ENCODE measurements at places on chromosomes 1 and 21. TPM values are rescaled to one million over a fixed set of nuclear protein-coding genes. Genes with fewer than 3 reads are reported as not detected.

The RIIAD1 gene
- polyA plus RNA-seq, result 13.5 TPM

The APCS gene
- polyA plus RNA-seq, result 0.06 TPM

The ETNK2 gene
- 34.3 TPM for polyA plus RNA-seq

The CCT8 gene
- 213 TPM for polyA plus RNA-seq

The OVAAL gene
- not detected for polyA plus RNA-seq

The CCDC190 gene
- 0.07 TPM for polyA plus RNA-seq

The IGSF9 gene
- polyA plus RNA-seq, result 107 TPM

The OLFM3 gene
- polyA plus RNA-seq, result 27.4 TPM

The PLPP3 gene
- polyA plus RNA-seq, result 74.8 TPM

The SELENBP1 gene
- polyA plus RNA-seq, result 97.9 TPM

The OPRD1 gene
- polyA plus RNA-seq, result 1.5 TPM

The UTP25 gene
- polyA plus RNA-seq, result 8.4 TPM

DNA sequence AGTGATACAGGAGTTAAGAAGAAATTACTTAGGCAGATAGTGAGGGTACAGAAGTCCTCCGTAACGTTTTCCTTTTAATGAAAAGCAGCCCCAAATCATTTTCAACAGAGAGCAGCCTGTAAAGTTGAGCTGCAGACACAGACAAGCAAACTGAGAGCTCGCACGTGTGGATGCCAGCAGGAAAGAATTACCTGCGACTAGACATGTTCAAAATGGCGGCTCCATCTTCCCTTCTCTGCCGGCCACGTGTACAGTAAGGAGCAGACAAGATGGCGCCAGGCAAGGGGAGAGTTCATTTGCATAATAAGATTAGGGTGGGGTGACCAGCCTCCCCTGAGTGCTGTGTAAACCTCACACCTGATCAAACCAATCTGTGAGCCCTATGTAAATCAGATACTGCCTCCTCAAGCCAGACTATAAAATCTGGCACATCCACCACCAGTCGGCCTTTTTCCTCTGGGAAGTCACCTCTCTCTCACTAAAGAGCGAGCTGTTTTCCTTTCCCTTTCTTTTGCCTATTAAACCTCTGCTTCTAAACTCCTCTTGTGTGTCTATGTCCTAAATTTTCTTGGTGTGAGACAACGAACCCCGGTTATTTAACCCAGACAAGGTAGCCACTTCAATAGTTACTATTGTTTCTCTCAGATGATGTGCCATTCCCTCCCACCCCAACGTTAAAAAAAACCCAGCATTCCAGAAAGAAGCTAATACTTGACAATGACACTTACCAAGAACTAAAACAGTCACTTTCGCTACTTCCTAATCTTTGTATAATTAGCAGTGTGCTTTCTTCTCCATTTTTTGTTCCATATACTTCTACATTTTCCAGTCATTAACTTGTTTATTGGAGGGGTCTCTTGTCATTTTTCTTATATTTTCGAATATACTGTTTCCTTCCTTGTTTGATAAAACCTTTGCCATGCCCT is 27.4 kb downstream of the DUSP10 start:
- DNase-seq, result no peak

- DNase-seq, result no peak
Measured at GRCh38 chr1:150874455-150875196, 1.8 kb downstream of the ARNT start.

DNA sequence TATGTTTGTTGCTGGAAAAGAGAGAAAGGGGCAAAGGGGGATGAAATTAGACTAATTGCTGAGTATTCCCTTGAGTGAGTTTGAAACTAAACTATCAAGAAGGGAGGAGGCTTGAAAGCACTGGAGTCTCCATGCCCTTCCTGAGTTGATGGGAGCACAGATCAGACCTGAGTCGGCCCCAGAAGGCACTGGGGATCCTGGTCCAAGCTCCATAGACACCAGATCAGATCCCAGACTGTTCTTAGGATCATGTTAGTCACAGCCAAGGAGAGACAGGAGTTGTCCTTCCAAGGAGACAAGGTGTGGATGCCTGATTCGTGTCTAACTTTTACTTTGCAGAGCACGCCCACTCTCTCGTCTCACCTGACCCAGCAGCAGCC is 152.3 kb downstream of the NR5A2 start:
- DNase-seq, result no peak

DNA sequence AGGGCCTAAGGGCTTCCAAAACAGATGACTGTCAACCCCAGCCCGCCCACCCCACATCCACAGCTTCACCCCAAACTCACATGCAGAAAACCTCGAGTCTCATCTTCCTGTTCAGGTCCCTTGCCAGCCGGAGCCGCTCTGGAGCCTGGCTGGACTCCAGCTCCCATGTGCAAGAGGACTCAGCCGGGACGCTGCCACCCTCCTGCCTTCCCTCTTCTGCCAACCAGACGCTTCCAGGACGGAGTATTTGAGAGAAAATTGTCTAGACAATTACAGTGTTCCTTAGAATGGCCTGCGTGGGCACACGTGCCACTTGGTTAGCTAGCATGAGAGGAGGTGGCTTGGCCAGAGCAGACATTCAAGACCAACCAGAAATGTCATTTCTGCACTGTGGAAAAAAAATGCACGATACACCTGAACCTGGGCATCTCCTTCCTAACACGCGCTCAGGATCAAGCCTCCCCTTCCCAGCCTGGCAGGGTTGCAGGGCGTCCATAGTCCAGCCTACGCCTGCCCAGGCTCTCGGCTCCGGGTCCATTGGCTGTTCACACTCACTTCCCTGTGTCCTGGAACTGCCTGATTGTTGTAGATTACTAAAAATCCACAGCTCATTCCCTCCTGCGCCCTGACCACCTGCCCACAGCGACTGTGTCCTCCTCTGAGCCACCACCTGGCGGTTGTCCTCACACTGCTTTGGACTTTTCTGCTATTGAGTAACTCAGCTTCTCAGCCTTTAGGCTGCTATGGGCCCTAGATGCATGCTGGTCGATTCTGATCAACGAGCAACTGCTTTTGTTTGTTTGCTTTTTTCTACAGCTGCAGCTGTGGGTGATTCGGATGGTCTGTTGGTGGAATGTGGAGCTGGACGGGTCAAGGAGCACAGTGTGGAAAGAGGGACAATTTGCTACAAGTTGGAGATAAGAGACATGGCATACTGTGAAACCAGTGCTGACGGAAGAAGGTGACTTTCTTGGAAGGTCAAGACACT is at the start of gene CLDN14:
TSS of gene CLDN14 (minus strand) at position 708 of the 988 bp plus-strand sequence. CDS start 18,427 bp downstream, outside the sequence.
- no peak for DNase-seq

DNA sequence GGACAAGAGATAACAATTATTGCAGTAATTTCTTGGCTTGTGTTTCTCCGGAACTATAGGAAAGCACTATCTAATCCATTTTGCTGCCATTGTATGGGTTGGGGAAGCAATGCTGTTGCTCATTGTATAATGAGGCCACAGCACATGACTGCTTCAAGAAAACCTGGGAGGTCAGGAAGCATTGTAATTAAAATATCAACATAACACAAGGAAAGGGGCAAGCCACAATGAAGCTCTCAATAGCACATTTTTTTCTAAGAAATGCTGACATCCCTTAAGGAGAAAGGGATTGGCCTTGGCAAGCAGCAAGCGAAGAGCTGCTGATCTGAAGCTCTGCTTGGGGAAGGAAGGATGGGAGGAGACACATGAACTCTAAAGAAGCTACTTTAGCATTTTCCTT is 44.0 kb downstream of the PLPP3 start:
- no peak for DNase-seq

DNA sequence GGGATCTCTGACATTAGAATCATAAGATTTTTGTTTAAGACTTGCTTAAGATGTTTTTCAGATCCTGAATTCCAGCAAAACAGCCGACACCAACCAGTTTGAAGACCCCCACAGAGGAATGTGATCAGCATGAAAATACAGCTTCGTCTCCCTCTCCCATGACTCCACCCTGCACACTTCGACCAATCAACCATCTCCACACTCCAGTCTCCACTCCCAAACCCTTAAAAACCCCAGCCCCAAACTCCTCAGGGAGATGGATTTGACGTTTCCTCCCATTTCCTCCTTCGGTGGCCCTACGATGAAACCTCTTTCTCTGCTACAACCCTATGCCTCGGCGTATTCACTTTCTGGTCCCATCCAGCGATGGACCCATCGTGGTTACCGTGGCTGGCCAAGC is 30.1 kb upstream of the KIF26B start:
- DNase-seq, result no peak

- no peak for DNase-seq
Measured at GRCh38 chr1:169779970-169780369, 14.7 kb downstream of the METTL18 start.

DNA sequence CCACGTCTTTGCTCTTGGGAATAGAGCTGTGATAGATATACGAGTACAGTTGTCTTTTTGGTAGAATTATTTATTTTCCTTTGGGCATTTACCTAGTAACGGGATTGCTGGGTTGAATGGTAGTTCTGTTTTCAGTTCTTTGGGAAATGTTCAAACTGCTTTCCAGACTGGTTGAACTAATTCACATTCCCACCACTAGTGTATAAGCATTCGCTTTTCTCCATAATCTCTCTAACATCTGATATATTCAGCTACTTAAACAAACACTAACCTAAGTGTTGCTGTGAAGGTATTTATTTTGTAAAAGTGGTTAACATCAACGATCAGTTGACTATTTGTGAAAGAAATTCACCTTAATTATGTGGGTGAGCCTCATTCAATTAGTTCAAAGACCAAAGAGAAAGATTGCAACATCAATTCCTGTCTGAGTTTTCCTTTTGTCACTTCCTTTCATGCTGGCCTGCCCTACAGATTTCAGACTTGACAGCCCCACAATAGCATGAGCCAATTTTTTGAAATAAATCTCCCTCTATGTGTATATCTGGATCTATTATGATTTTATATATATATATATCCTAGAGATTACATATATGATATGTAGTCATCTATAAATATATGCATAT is 26.7 kb upstream of the DUSP10 start:
- DNase-seq, result no peak

DNA sequence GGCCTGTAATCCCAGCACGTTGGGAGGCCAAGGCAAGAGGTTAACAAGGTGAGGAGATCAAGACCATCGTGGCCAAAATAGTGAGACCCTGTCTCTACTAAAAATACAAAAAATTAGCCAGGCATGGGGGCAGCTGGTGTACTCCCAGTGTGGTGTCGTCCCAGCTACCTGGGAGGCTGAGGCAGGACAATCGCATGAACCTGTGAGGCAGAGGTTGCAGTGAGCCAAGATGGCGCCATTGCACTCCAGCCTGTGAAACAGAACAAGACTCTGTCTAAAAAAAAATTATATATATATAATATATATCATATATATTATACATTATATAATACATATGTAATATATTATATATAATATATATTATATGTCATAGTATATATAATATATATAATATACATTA is 249.2 kb upstream of the TPTE start:
- no peak for DNase-seq

DNA sequence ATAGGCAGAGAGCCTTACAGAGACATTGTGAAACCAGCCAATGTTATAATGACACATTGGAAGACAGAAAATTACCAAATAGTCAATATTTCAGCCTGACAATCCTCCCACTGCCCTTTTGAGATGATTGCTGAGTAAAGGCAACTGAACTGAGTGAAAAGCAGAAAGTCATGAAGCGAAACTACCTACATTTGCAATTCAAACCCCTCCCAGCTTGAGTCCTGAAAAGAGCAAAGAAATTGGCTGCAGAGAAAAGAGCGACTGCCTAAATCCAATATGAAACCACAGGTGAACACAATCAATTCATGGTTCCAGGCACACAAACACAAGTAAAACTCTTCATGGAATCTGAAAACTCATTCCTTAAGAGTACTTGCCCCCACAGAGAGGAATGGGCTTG is 143.4 kb upstream of the CHRM3 start:
- DNase-seq, result no peak

GRCh38 chr21:27134516-27134915 is 167.6 kb upstream of the ADAMTS5 start:
- DNase-seq, result no peak

- DNase-seq, result no peak
Measured at GRCh38 chr1:64581843-64582185, 111.9 kb downstream of the CACHD1 start.

DNA sequence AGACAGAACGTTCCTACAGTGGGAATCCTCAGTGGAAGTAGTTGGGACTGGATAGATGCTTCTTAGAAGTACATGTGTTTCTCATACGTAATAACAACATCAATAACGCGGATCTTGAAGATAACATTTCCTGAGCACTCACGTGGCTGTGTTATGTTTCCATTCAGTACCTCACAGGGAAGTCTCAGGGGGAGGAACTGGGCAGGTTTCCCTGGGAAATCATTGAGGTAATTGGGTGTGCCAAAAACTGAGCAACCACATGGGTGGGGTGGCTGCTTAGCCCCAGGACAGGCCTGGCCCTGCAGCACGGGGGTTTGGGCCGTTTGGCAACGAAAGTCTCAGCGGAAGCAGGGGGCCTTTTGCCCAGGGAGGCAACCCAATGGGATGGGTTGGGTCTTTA is 133.8 kb downstream of the ZSCAN20 start:
- DNase-seq, result no peak

- no peak for DNase-seq
Measured at GRCh38 chr1:38308780-38309179, 262.2 kb upstream of the POU3F1 start.

DNA sequence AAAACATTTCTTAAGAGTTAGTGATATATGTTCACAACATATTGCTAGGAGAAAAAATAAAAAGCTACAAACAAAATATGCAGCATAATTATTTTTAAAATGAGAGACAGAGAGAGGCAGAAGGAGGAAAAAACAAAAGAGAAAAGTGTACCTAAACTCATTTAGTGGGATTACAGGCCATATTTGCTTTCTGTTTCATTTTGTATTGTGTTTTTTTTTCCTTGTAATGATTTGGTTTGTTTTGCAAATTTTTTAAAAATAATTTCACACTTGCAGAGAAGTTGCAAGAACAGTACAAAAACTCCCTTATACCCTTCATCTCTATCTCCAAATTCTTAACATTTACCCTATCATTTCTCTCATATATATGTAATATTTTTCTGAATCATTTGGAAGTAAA is 65.0 kb downstream of the LBR start:
- DNase-seq, result no peak

- DNase-seq, result no peak
Measured at GRCh38 chr1:16125088-16125470, 30.8 kb downstream of the EPHA2 start.

DNA sequence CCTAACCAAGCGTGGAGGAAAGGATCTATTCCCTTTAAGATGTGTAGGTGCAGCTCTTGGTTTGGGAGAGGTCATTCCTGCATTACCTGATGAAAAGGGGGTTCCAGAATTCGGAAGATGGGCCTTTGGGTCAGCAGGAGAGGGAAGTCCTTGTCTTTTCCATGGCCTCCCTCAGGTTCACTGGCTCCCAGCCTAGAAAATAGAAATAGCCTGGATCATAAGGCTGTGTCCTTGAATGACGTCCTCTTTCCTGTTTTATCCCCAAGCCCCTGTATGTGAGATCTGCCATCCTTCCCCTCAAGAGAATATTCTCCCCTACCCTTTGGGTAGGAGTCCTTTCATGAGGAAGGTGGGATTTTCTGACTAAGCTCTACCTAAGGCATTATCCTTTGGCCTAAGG is 14.5 kb upstream of the RPS8 start:
- no peak for DNase-seq

GRCh38 chr1:28127617-28128257 is 39.3 kb upstream of the EYA3 start:
- DNase-seq, result no peak

Measured in large intestine (tissue), 12 donors.